ENCODE measurements at places on chromosomes 2 and 18.

DNA sequence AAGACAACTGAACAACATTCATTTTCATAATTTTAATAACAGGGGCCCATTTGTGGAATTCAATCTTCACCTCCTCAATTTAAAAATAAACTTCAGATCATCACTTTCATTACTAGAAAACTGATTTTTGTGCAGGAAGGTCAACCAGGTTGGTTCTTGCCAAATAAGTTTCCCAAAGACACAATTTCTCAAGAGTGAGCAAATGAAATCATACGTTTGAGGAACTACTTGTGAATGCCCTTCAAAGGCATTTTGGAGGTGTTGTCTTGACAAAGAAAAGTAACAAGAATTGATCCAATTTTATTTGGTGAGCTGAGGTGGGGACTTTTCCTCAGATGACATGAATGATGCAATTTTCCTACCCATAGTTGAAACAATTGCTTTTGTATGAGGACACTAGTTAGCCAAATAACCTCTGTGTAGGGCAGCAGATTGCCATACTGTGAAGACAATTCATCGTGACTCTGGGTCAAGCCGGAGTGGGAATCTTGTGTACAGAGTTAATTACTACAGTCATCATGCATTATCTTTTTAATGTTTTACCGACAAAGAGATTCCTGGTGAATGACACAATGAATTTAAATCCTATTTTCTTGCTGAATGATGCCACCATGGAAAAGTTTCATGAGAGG, 121.8 kb downstream of the TGFA start:
- no peak for DNase-seq

- no peak for DNase-seq
Measured at GRCh38 chr2:138814123-138814898, 34.1 kb upstream of the NXPH2 start.

GRCh38 chr2:120994301-120994995, 258.8 kb downstream of the GLI2 start:
- DNase-seq = no peak

GRCh38 chr2:98464772-98465310, 20.2 kb downstream of the INPP4A start:
- DNase-seq = no peak

GRCh38 chr18:78725426-78725825, 254.2 kb upstream of the SALL3 start:
- DNase-seq = no peak

GRCh38 chr2:115165529-115166109, 723.2 kb downstream of the DPP10 start:
- DNase-seq = no peak

- DNase-seq = no peak
Measured at GRCh38 chr2:222292149-222293134, 6.4 kb downstream of the PAX3 start.

- no peak for DNase-seq
Measured at GRCh38 chr2:42503291-42503690, 9.5 kb upstream of the KCNG3 start.

DNA sequence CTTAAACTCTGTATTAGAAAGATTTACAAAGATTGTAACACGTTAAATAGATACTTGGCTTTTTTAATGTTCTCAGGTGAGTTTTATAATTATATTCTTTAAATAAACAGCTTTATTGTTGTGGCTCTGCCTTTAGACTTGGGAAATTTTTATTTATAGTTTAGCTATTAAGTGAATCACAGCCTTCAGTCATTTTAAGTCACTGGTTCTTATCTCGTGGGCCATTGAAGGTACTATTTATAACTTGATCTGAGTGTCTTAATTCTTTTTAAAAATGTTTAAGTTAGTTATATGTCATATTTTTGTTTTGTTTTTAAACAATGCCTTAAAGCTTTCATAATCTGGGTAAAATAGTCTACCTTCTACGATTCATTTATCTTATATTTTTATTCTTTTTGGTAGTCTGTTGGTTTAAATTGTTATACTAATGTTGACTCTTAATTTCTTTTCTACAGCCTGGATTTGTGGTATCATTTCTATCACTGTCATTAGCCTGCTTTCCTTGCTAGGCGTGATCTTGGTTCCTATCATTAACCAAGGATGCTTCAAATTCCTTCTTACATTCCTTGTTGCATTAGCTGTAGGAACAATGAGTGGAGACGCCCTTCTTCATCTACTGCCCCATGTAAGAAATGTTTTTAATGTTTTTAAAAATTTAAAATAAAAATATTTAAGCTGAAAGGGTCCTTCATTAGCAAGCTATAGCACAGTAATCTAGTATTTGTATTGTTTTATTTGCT, 49.3 kb downstream of the SLC39A10 start:
- DNase-seq = no peak

DNA sequence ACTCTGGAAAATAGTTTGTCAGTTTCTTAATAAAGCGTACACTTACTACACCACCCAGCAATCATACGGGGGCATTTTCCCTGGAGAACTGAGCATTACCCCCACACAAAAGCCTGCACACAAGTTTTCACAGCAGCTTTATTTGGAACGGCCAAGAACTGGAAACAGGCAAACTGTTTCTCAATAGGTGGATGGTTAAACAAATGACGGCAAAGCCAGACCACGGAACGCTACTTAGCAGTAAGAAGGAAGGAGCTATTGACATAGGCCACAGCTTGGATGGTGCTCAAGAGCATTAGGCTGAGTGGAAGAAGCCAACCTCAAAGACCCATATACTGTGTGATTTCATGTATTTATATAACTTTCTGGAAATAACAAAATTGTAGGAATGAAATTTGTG, 9.0 kb downstream of the MALL start:
- no peak for DNase-seq

DNA sequence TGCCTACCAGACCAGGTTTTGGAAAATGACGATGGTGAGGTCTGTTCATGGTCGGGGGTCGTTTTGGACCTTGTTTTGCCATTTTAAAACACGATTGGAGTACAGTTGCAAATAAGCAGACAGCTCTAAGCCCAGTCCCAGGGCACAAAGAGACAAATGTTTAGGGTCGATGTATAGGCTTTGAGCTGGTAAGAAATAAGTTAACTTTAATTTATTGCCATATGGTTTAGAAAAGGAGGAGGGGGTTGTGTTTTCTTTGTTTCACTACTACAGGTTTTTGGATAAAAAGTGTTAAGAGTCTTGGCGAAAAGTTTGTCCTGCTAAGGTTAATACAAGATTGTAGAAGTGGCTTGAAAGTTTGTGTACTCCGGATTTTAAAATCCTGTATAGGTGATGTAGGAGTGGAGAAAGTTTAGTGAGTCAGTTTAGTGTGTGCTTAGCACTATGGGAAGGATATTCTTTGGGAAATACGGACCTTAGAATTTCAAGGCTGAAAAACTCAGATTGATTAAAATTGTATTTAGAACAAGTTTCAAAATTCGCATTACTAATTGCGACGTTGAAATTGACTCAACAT, 1.3 kb downstream of the KCMF1 start:
- no peak for DNase-seq

All from esophagus squamous epithelium (tissue), 5 donors.